Stimulated activated CD4-positive, alpha-beta T cell treated with anti-CD3 and anti-CD28 coated beads, Interleukin-4, amount 100 ng/mL, for 1 hour (primary cell): ENCODE measurements at places on chromosomes 1 and 21.

GRCh38 chr1:93275634-93276295 lies 69.9 kb upstream of the DR1 start:
- no peak for DNase-seq

DNA sequence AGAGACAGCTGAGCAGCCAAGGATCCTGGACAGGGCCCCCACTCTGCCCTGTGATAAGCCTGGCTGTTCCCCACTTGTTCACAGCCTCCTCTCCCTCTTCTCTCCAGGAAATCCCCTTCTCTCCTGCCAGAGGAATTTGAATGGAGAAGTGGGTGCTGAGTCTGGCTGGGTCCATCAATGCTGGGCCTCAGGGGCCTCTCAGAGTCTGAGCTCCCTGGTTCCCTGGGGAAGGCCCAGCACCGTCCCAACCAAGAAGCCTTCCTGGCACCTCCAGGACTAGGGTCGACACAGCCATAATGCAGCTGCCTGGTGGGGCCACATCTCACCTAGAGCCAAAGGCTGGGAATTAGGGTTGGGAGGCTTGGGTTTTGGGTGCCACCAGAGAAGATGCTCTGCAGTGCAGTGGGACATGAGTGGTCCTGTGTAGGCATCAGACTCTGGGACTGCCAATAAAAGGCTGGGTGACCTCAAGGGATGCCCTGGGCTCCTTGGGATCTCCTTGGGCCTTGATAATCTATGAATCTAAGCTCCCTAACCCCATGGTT lies 2.5 kb downstream of the MYBPH start:
- no peak for DNase-seq

DNA sequence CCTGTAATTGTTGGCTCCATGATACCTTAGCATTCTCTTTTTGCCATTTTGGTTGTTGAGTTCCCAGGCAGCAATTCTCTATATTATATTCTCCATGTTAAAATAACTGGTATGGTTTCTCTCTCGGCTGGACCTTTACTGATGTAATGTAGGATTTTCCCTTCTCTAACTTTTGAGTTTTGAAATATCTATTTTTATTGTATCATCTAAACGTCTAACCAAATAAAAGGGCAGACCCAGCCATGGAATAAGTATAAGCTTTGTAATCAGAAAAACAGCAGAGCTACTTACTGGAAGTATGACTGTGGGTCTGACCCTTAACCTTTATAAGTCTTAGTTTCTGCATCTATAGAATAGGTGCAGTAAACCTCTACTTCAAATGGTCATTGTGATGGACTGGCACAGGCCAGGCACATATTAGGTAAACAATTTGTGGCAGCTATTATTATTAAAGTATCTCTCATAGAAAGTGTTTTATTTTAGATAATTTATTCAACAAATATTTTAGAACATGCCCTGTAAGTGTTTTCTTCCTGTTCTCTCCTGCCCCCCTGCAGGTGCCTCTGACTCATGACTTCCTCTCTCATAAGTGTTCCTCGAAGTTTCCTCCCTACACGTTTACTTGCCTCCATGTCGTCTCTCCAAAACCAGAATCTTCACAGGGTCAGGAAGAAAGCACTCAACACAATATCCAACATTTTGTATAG lies 224.9 kb upstream of the FGGY start:
- DNase-seq = no peak

DNA sequence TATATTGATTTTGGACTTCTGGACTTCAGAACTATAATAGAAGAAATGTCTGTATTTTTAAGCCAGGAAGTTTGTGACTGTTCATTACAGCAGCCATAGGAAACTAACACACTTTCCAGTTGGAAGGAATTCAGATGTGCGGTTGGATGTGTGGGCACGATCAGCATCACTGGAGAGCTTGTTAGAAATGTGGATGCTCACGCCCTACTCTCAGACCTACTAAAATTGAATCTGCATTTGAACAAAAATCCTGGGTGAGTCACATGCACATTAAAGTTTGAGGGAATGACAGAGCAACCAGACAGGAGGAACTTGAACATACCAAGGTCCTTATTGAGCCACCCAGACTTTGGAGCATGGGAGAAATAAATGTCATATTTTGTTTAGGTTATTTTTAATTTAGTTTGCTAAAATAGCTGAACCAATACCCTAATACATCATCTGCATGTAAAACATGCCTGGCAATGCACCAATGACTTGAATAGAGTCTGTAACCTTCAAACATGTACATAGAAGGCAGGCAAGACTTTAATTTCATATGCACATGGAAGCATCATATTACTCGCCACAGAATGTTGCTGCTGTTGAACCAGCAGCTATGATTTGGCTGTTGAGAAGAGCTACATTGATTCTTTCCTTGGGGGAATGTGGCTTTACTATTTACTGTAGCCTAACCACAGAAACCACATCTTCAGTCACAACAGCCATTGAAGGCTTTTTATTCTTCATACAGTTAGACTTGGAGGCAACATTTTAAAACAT lies 346.2 kb downstream of the BARHL2 start:
- DNase-seq = no peak

DNA sequence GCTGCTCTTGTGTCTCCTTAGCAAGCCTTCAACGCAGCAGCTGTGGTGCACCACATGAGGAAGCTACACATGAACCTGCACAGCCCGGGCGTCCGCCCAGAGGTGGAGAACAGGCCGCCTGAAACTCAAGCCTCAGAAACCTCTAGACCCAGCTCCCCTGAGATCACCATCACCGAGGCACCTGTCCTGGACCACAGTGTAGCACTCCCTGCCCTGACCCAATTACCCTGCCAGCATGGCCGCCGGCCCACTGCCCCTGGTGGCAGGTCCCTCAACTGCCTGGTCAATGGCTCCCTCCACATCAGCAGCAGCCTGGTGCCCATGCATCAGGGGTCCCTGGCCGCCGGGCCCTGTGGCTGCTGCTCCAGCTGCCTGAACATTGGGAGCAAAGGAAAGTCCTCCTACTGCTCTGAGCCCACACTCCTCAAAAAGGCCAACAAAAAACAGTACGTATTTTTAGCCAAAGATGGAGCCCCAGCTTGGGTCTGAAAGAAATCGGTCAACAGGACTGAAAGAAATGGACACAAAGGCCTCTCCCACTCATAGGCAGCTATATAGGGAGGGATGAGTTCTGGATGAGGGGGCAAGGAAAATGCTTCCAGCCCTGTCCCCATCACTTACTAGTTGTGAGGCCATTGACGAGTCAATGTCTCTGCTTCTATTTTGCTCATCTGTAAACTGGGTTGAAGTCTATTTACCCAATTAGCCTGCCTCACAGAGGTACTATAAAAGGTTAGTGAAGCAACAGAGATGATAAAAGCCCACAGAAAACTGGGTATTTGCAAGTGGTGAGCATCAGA lies 28.5 kb downstream of the CAMK1G start:
- no peak for DNase-seq

- DNase-seq = no peak
Measured at GRCh38 chr21:18041012-18041411, 203.6 kb upstream of the CHODL start.
